ENCODE measurements at places on chromosomes 16 and 17.

DNA sequence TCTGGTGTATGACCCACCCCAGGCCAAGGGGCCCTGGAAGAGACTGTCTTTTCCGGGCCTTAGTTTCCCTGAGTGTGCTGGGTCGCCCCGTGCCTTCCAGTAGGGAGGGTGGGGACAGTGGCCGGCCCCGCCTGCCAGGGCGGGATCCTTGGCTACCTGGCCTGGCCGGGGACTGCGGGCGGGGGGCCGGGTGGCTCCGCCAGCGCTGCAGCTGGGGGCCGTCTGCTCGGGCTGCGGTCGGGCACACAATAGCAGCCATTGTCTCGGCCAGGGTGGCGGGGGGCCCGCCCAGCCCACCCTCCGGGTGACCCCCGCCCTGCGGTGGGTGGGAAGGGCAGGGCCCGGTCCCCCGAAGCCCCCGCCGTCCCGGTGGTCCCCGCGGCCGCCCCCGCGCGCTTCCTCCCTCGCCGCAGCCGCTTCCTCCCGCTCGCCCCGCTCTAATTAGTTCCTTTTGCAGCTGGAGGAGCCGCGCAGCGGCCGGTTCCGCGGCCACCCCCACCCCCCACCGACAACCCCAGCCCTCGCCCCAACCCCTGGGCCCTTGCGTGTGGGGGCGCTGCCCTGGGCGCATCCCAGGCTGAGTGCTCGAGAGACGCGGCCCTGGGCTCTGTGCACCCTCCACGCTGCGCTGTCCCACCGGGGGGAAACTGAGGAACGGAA lies 11.6 kb downstream of the GLIS2 start:
- no peak for DNase-seq

DNA sequence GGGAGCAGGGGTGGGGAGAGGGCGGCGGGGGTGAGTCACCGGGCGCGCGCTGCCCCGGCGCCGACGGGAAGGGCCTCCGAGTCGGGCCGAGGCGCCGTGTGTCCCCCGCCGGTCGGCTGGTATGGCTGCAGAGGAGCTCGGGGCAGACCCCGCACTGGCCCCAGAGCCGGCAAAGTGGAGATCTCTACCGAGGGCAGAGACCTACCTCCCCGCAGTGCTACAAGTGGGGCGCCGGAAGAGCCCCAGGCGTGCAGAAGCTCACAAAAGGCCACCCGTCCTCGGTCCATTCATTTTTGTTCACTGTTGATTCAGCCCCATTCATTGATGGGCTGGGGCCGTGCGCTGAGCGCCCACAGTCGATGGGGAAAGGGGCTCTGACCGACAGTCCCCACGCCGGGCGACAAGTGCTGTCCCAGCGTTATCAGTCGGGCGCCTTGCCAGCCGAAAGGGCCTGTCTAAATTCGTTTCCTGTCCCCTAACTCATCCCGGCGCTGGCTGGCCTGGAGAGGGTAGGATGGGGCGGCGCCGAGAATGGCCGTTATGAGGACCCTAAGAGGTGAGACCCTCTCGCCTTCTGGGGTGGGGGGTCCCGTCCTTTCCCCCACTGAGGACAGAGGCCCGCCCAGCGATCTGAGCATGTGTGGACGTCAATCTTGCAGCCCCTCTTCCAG lies 709 bp upstream of the ENO3 start:
- DNase-seq: no peak

DNA sequence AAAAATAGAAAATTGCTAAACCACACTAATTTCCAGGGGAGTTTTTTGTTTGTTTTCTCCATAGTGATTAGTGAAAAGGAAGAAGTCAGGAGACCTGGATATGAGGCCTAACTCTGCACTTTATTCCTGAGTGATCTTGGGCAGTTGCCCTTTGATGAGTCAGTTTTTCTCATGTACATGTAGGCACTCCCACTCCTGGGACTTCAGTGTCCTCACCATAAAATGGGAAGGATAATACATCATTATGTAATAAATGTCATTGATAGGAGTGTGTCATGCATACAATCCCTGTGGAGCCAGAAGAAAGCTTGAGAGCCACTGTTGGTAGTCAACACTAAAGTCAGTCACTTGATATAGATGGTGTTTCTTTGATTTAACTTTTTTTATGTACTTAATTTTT lies 32.5 kb downstream of the WIPF2 start:
- DNase-seq: peak; percentile 67

DNA sequence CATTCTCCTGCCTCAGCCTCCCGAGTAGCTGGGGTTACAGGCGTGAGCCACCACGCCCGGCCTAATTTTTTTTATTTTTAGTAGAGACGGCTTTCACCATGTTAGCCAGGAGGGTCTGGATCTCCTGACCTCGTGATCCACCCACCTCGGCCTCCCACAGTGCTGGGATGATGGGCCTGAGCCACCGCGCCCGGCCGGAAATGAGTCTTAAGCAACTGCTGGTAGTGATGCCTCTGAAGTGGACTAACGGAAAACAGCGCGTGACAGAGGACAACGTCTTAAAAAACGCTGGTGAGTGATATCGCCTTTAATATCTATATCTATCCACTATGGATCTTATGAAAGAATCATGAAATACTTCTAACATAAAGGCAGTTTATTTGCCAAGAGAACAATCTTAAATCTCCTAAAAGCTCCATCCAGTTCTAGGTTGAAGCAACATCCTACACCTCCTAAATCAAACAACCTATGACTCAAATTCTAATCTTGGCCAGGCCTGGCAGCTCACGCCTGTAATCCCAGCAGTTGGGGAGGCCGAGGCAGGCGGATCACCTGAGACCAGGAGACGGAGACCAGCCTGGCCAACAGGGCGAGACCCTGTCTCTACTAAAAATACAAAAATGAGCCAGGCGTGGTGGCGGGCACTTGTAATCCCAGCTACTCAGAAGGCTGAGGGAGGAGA lies 69.8 kb downstream of the NXN start:
- DNase-seq: no peak

- DNase-seq: no peak
These were observed 23.1 kb downstream of the GABARAPL2 start for GRCh38 chr16:75589306-75589705.

Measured in urothelium cell line (cell line).